ENCODE measurements at places on chromosomes 5 and 9.

DNA sequence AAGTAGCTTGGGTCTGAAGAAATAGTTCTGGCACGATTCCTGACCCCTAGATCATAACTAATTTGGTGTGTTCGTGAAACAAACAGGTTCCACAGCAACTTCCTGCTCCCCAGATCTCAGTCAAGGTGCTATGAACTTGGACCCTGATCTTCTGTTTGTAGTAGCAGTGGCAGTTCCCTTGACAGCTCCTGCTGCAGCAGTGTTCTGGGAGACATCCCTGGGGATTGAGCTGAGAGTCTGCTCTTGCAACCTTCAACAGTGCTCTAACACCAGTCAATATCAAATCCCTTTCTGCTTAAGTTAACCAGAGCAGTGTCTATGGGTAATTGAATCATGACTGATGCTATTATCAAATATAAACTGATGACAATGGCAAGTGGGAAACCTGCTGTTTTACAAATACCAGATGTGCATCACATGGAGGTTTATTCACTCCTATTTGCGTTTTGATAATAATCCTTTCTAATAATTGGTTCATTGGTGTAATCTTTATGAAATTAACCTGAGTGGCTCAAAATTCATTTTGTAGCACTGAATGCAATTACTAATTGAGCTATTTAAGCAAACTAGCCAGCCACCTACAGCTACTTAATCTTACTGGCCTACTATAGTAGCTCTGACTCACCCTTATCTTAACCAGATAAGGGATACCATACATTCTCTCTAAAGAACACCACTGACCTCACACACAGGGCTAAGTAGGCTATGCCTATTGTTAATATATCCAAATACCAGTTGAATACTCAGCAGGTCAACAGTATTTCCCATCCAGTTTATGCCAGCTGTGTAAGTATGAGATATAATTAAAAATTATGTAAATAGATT, 21.9 kb downstream of the KDM4C start:
- DNase-seq, result no peak

- DNase-seq, result no peak
Observed at GRCh38 chr9:17854487-17854886, 275.6 kb downstream of the SH3GL2 start.

- no peak for DNase-seq
Observed at GRCh38 chr9:107703651-107704050, 214.1 kb upstream of the KLF4 start.

- no peak for DNase-seq
Observed at GRCh38 chr9:35136866-35137265, 21.2 kb upstream of the ATOSB start.

DNA sequence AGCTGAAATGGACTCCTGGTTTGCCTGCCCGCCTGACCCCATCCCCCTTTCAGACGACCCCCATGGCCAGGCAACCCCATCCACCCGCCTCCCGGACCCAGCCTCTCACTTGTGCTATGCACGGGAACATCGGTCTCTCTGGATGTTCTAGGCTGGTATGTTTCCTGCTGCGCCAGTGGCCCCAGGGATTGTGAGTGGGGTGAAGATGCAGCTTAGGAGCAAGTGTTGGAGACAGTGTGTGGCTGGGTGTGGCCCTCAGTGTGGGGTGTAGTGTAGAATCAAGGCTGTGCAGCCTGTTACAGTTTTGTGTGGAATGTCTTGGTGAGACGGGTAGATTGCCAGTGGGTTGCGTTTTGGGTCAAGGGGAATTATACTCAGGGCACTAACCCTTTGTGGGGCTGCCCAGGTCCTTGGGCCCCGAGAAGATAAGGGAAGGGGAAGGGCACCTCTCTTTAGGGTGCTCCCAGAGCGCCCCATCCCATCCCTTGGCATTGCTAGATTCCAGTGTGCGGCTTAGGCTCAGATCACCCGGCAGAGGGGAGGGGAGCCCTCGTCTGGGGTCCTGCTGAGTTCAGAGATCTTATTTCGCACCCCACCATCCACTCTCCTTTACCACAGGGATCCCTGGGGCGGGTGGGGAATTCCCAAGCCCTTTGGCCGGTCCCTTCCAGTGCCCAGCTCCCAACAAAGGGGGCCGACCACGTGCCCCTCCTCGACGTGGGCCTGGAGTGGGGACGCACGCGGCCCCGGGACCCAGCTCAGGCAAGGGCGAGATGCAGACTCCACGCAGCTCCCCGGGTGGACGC, 4.6 kb downstream of the IER5L start:
- DNase-seq, result no peak
